ENCODE measurements at places on chromosomes 13 and 19.

DNA sequence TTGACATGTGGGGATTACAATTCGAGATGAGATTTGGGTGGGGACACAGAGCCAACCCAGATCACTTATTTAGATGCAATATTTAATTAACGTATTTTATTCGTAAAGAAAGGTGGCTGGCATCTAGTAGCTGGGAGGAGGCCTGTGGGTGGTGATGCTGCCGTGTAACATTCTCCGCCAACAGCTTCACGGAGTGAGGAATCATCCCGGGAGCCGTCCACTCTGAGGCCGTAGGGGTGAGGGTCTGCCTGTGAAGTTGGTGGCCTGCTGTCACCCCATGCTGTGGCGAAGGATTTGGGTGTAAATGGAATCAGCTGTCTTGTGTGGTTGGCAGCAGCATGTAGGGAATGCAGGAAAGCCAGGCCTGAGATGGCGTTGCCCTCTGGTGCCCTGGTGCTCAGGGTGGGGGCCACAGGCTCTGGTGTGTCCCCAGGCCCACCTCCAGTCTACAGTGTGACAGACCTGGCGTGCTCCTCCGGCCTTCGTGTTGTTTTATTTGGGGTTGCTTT is 3.3 kb upstream of the TEX29 start:
- no peak for ATAC-seq

DNA sequence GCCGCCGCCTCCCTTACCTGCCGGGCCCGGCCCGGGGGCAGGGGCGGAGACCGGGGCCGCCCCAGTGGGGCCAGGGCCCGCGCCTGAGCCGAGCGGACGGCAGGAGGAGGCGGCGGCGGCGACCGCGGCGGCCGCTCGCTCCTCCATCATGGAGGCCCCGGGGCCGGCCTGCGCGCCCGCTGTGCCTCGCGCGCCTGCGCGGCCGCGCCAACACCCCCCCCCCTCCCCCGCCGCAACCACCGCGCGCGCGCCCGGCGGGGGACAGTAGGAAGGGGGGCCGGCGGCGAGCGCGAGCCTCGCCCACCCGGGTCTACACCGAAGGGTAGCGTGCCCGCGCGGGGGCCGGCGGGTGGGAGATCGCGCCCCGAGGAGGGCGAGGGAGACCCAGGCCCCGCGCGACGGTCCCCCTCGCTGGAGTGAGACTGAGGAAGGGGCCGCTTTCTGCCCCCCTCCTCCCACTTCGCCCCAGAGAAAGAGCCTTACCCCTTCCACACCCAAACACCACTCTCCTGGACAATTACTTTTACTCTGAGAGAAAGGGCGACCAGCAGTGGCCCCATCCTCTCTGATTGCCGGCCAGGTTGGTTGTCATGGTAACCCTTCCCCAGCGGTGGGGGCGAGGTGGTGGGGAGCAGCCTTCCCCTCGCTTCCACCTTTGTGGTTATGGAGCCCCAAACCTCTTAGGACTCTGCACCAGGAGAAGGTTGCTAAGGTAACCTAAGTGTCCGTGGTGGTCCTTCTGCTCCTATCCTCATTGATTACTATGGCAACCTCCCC is at the start of gene STRN4:
STRN4 (minus strand) TSS at position 170 of the 777 bp plus-strand sequence; CDS start at position 150, 20 bp downstream.
- ATAC-seq: peak; percentile 75

- ATAC-seq: no peak
These were observed 575.6 kb downstream of the DCT start for GRCh38 chr13:93903909-93904308.

GRCh38 chr13:92362717-92363116 is 863.9 kb upstream of the GPC6 start:
- no peak for ATAC-seq

DNA sequence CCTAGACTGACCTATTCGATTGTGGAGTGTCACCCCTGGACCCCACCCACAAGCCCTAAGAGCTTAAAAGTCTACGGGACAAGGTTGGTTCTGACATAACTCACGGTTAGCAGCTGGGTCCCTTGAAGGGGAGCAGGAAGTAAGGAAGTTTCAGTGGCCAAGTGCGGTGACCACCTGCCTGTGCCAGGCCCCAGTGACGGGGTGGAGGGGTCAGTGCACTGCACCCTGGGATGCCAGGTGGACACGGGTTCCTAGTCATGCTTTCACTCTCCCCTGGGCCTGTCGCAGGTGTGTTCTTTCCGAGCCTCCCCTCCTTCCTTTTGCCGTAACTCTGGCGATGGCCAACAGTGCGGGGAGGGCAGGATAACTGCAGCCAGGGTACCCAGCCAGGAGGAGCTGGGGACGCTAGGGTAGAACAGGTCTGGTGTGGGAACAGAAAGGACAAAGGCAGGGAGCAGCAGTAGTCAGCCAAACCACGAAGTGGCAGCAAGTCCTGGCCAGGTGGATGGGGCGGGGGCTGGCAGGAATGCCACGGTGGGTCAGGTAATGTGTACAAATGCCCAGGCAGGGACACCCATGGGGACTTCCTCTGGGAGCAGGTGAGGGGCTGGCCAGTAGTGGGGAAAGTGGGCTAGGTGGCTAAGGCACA is 58.3 kb downstream of the RGCC start:
- no peak for ATAC-seq

DNA sequence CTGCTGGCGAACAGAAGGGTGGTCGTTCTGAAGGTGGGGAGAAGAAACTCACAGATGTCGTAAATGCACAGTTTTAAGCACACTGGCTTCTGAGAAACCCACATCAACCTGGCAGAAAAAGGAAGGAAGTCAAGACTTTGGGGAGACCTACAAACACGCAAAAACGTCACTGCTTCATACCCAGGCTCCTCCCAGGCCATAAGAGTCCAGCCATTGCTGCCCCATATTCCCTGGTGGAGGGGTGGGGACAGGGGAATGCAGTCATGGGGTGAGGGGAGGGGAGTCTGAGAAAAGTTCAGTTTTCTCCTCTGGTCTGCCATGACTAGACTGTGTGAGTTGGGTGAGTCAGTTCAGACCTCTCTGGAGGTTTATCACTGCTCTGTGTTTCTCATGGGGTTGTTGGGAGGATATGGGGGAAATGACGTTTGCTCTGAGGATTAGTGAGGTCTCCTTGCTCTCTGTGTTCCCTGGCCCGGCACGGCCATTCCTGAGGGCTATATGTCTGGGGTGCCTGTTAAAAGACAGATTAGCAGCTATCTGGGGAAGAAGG is 139.0 kb downstream of the FLT1 start:
- ATAC-seq: peak; percentile 65

- ATAC-seq: no peak
These were observed 20.4 kb upstream of the TNFSF13B start for GRCh38 chr13:108249150-108249549.

GRCh38 chr13:57632276-57633140 is 964 bp downstream of the PCDH17 start:
- ATAC-seq: no peak

- ATAC-seq: peak; percentile 43
These were observed 30.9 kb downstream of the FAM216B start for GRCh38 chr13:42812316-42812715.

GRCh38 chr19:50047671-50048070 is 21.9 kb downstream of the ZNF473 start:
- no peak for ATAC-seq

DNA sequence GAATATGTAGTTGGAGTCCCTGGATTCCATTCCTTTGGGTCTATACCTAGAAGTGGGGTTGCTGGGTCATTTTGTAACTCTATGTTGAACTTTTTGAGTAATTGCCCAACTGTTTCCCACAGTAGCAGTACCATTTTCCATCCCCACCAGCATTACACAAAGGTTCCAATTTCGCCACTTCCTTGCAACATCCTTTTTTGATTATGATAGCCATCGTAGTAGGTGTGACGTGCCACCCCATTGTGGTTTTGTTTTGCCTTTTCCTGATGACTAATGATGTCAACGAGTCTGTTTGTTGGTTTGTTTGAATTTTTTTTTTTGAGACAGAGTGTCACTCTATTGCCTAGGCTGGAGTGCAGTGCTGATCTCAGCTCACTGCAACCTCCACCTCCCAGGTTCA is 3.3 kb upstream of the PEX11G start:
- peak; percentile 82 for ATAC-seq

DNA sequence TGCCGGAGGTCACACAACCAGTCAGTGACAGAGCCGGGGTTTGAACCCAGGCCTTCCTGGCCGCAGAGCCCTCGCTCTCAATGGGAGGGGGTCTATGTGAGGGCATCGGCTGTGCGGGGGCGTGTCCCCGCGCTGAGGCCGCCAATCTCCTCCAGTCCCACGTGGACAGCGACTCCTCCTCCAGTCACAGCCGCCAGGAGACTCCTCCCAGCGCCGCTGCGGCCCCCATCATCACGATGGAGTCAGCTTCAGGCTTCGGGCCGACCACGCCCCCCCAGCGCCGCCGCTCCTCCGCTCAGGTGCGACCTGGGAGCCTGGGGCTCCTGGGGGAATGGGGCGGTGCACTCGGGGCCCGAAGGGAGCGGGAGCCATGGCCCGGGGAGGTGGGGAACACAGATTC is 6.0 kb downstream of the SPRED3 start:
- peak; percentile 80 for ATAC-seq

DNA sequence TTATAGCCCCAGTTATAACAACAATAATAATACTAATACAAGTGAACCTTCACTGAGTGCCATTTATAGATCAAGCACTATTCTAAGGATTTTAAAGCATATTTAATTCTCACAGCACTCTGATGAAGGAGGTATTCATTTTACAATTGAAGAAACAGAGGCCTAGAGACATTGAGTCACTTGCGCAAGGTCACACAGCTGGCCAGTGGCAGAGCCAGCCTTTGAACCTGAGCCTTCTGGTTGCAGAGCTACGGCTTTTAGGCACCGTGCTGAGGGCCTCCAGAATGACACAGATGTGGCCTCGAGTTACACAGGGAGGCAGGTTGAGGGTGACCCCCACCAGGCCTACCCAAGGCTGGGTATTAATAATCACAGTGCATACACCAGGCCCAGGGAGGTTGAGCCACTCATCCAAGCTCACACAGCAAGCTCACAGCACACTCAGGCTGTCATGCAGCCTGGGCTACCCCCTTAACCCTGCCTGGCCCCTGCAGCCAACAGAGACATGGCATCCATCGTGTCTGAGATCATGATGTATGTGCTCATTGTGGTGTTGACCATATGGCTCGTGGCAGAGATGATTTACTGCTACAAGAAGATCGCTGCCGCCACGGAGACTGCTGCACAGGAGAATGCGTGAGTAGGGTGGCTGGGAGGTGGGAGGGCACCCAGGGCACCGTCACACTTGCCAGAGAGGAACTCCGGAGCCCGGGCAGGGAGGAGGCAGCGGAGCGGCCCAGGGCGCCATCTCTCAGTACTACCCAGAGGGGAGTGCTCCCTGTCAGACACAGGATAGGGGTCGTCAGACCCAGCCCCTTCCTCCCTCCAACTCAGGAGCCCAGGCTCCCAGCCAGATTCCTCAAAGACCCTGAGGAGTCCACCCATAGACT is 2.7 kb upstream of the HPN start:
- ATAC-seq: no peak

- no peak for ATAC-seq
These were observed at the start of gene SOX1 for GRCh38 chr13:112067116-112067741. SOX1 (plus strand) TSS chr13:112067149; CDS start chr13:112067659, 510 bp downstream.

DNA sequence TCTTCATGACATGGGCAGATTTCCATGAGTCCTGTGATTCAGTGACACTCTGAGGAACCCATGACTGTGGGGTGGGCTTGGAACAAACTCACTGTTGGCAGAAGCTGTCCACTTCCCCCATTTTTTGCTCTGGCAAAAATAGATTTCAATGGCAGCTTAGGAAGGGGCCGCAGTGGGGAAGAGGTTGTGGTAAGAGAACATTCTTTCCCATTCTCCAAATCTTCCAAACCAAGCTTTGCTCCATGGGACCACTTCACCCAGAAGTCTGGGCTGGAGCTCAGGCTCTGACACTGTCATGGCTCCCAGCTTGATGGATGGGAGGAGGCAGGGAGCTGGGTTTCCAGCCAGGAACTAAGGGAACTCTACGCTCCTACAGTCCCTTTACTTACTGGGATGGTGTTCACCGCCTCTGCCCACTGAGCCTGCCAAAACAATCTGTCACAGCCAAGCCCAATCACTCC is 24.9 kb upstream of the MEDAG start:
- no peak for ATAC-seq

DNA sequence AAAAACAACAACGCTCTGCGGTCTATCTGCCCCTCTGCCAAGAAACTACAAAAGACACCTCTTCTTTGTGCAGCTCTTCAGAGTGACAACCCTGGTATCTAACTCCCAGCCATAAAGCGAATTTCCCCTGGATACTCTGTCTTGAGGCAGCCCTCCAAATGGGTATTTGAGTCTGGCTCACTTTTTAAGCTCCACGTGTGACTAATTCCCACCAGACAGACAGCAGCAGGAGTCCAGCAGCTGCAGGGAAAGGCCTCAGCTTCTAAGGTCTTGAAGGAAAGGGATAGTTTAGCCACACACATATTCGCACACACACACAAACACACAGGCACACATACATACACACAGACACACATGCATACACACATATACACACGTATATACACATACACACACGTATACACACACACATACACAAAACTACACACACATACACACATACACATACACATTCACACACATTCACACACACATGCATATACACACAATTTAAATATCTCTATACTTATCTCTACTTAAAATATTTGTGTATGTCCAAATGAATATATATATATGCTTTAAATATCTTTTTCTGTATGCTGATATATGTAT is 188.8 kb downstream of the TSHZ3 start:
- no peak for ATAC-seq

DNA sequence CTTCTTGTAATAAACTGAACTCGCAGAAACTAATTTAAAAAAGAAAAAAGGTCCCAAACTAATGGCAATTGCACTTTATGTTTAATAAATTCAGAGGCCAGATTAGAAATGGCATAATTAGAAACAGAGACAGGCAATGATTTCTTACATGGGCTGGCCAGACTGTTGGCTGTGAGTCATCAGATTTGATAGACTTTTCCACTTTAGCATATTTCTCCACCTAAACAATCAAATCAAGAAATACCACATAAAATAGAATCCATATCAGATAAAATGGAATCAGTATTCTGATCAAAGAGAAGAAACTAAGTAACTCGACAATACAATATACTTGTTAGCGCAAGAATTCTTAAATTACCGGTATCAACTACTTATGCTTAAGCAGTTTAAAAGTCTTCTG is 29.0 kb downstream of the EXOSC8 start:
- ATAC-seq: no peak

DNA sequence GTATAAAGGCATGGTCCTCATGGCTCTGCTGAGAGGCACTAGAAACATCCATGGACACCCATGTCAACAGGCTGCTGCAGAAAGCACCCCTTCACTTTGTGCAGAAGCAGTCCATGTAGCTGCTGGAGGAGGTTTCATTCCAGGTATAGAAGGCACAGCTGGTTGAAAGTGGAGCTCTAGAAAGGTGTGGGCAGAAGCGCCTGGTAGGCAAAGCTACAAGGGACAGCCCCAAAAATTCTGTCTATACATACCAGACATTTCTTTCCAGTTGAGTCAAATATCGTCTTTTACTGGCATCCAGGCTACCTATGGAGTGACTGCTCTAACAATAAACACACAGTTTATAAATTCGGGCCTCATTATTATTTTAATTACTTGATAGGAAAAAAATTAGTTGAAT is 129.3 kb downstream of the ENOX1 start:
- peak; percentile 82 for ATAC-seq

- peak; percentile 97 for ATAC-seq
These were observed 33.4 kb upstream of the KLF5 start for GRCh38 chr13:73025217-73026012.

Data from activated T-helper 17 cell treated with anti-CD3 and anti-CD28 coated beads, Interleukin-2, amount 50 U/mL, for 72 hours (primary cell).